ENCODE measurements at places on chromosomes 6 and 20. TPM values are rescaled to one million over a fixed set of nuclear protein-coding genes. Genes with fewer than 3 reads are reported as not detected.

The CLDN20 gene
- not detected for total RNA-seq

The TRIM15 gene
- 0.95 TPM for total RNA-seq

The BACH2 gene
- total RNA-seq = 101 TPM

The DYNLT2 gene
- 2.7 TPM for total RNA-seq

The SNAP91 gene
- not detected for total RNA-seq

The OXT gene
- total RNA-seq = 1.2 TPM

DNA sequence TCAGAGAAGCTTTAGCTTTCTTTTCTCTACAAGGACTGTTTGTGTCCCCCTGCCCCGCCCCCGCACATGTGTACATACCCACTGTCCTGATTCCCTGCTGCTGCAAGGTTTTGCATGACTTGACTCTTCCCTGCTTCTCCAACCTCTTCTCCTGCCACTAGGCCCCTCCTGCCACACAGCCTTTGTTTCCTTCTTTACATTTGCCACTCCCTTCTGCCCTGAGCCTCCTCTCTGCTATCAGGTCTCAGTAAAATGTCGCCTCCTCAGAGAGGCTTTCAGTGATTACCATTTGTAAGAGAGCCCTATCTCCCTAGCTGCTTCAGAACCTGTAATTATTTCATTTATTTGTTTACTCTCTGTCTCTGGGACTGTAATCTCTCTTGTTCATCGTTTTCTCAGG lies 56.4 kb upstream of the VSTM2L start:
- no peaks in the 10 kb centered on the region for H3K4me1 ChIP-seq
- no peak for DNase-seq
- no peak overlapping the region for H3K4me3 ChIP-seq
- no peak overlapping the region for H3K27ac ChIP-seq

DNA sequence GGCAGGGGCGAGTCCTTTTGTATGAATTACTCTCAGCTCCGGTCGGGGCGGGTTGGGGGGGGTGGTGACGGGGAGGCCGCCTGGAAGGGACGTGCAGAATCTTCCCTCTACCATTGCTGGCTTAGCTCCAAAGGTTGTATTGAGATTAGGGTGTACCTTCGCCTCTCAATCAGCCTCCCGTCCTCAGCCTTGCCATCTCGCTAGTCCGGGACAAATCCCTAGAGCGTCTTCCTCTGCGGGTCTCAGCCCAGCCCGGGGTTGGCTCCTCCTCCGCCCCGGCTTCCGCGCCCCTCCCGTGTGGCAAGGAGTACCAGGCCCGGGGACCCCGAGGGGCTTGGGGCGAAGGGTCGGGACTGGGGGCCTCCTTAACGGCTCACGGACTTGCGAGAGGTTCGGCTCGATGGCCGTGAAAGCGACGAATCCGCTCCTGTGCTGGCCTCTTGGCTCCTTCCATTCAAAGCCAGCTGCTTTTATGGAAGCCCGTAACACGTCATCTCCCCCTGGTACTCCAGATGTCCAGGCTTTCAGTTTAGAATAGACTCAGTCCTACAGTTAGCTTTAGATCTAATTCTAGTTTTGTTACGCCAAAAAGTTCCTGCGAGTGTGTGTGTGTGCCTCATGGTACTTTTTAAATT lies 636 bp upstream of the EEF1A1 start:
- DNase-seq = peak; percentile 78
- H3K27ac ChIP-seq = peak overlapping the region; percentile 100
- H3K4me1 ChIP-seq = peaks cover 58% of the 10 kb centered on the region
- H3K4me3 ChIP-seq = peak overlapping the region; percentile 98

DNA sequence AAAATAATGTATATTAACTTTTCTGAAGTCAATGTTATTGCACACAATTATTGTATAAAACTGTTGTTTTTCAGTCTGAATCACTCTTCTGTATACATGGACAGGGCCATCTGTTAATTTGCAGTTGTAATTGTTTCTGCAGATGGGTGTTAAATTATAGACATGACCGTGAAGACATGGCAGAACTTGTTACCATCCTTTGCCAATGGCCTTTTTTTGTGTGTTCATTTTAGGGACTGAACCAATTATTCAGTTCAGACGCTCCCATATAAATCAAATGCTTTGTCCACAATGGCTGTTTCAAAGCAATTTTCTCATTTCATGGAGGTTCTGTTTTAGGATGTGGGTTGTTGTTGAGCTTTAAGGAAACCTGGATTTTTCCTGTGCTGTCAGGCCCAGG lies 533.7 kb downstream of the DOK5 start:
- H3K4me1 ChIP-seq = no peaks in the 10 kb centered on the region
- no peak overlapping the region for H3K27ac ChIP-seq
- no peak overlapping the region for H3K4me3 ChIP-seq
- DNase-seq = no peak
- H3K27me3 ChIP-seq = no peaks in the 10 kb centered on the region

DNA sequence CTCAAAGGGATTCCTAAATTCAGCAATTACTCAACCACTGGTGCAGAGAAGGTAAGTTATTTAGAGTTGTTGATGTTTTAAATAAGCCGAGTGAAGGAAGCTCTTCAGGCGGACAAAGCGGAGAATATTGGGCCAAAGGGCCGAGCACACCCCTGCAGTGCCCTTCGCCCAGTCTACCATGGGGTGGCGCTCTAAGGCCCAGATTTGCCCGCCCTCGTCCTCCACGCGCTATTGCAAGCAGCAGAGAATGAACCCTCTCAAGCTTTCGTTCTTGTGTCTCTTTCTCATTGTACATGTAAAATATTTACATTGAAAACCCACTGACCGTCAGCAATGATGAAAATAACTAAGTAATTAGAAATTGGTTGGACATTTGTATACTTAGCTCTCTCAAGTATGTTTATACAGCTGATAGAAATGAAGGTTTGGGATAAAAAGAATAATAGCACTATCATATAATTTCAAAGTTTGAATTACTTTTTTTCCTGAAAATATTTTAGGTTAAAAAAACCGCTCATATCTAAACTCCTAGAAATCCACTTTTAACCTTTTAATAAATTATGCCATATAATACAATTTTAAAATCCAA lies 195.0 kb upstream of the CEP162 start:
- H3K4me1 ChIP-seq = no peaks in the 10 kb centered on the region
- H3K4me3 ChIP-seq = no peak overlapping the region
- H3K27ac ChIP-seq = no peak overlapping the region

DNA sequence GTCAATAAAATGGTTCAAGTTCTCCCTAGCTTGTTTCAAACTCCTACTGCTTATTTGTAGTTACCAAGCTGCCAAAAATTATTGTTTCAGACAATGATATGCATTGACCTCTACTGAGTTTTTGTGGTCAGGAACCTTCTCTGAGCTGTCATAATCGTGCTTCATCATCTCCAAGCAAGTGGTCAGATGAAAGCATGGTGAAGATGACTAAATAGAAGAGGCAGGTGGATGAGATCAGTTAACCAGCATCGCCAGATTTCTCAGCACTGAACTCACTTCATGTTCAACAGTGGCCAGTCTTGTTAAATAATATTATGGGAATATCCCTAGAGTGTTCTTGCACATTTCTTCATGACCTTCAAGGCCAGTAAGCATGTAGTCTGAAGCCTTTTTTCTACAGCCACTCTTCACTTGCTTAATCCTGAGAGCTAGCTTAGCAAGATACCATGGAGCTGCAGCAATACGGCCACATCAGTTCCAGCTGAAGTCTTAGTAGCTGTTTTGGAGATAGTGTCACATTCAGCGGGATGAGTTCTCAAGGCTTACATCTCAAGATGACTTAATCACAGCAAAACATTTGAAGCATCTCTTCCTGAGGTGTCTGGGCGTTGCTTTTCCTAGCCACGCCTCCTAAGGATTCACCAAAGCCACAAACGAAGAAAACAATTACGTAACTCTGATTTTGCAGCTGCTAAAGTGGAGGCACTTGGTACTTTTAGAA lies 101.6 kb upstream of the TMEM30A start:
- H3K27me3 ChIP-seq = peaks cover 26% of the 10 kb centered on the region
- H3K4me3 ChIP-seq = no peak overlapping the region
- DNase-seq = no peak
- H3K36me3 ChIP-seq = no peaks in the 10 kb centered on the region

- peaks cover 10% of the 10 kb centered on the region for H3K27me3 ChIP-seq
- H3K27ac ChIP-seq = no peak overlapping the region
- no peaks in the 10 kb centered on the region for H3K4me1 ChIP-seq
- H3K4me3 ChIP-seq = no peak overlapping the region
- no peaks in the 10 kb centered on the region for H3K36me3 ChIP-seq
Measured at GRCh38 chr20:2780948-2781347, 19.5 kb downstream of the CPXM1 start.

GRCh38 chr6:155287762-155288161 lies 23.9 kb downstream of the CLDN20 start:
- no peak for DNase-seq
- H3K4me1 ChIP-seq = peaks cover 10% of the 10 kb centered on the region
- no peaks in the 10 kb centered on the region for H3K27me3 ChIP-seq

DNA sequence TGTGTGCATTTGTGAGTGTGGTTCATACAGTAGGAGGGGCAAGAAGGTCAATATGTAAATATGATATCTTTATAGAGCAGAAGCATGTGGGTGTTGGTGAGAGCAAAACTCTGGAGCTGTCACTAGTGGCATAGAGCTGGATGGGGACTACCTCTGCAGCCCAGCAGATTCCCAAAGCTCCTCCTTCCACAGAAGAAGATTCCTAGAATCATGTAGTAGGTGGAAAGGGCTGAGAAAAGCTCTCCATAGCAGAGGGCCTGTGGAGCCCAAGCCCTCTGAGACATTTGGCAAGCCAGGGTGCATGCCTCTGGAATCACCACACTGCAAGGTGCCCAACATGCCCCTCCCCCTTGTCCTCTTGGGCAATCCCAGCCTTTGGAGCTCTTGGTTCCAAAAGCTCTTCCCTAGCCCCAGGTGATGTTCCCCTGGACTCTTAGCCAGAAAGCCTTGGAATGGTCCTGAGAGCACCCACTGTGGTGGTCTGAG lies 233.2 kb downstream of the LRFN2 start:
- H3K27me3 ChIP-seq = no peaks in the 10 kb centered on the region
- DNase-seq = no peak

- no peak for DNase-seq
- no peaks in the 10 kb centered on the region for H3K27me3 ChIP-seq
- no peak overlapping the region for H3K4me3 ChIP-seq
- H3K27ac ChIP-seq = no peak overlapping the region
Measured at GRCh38 chr6:15948930-15949900, 179.7 kb upstream of the MYLIP start.

DNA sequence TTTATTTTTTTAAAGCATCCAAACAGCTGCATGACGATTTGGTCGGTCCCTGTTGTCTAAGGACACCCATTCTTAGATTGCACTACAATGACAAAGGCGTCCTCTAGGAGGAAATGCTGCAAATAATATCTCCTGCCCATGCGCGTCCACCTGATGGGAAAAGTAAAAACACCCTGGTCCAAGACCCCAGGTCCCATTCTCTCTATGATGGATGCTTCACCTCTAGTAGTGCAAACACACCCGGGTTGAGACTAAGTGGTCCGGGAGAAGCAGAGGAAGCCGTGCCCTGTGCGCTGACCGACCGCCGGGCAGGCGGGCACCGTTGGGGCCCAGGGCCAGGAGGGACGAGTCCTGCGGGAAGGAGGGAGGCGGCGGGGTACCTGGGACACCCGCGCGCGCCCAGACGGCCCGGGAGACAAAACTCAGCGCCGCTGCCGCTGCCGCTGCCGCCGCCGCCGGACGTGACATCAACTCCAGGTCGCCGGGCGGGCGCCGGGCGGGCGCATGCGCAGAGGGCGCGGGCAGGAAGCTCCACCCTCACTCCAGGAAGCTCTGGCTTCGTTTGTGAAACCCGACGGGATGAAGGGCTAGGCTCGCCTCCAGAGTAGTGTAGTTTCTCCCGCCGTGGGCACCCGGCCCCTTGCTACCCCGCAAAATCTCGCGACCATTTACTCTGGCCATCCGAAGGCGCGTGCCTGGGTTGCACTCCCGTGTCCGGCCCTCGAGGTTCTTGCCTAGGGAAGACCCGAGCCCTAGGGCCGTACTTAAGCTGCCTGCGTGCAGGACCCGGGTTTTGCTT lies at the start of gene TBC1D7:
TSS of gene TBC1D7 (minus strand) at position 462 of the 799 bp plus-strand sequence. CDS start 1,639 bp downstream, outside the sequence.
- H3K27me3 ChIP-seq = no peaks in the 10 kb centered on the region
- peak; percentile 93 for DNase-seq
- H3K4me3 ChIP-seq = peak within 1 kb of the TSS; percentile 91
- H3K27ac ChIP-seq = peak within 1 kb of the TSS; percentile 98

DNA sequence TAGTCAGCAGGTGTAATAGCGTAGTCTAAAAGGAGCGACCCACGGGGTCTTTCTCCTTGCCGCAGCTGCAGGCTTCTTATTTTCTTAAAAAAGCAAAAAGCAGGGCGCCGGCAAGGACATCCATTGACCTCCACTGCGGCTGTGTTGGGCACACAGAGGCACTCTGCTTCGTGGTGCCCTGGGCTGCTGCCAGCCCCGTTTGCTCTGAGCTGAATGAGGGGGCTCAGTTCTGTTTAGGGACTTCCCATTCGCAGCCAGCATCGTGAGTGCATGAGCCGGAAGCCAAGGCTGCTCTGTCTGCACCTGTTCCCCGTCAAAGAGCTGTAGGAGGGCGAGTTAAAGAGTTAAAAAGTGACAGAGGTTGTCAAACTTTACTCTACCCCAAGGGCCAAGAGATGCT lies 1.7 kb upstream of the SLC22A2 start:
- H3K36me3 ChIP-seq = no peaks in the 10 kb centered on the region
- H3K4me3 ChIP-seq = no peak overlapping the region
- H3K4me1 ChIP-seq = no peaks in the 10 kb centered on the region
- DNase-seq = no peak

DNA sequence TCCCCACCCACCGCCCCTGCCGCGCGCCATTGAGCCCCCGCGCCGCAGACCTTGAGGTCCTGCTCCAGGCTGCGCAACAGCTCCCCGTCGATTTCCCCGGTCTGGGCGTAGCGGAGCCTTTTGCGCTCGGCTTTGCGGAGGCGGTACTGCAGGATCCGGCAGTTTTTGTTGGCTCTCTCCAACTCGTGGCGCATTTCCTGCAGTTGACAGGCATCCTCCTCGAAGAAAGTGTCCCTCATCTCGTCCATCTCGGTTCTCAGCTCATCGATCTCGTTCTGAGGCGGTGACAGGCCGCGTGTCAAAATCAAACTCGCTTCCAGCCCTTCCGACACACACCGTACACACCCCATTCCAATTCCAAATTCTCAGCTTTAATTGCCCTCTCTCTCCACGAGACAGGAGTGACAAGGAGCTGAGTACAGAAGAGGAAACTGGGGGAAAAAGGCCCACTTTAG lies 4.3 kb downstream of the MTCL3 start:
- no peaks in the 10 kb centered on the region for H3K36me3 ChIP-seq
- H3K4me3 ChIP-seq = peak overlapping the region; percentile 85
- peak; percentile 53 for DNase-seq
- H3K27ac ChIP-seq = no peak overlapping the region

GRCh38 chr20:31568041-31568731 lies 36.9 kb upstream of the ID1 start:
- H3K36me3 ChIP-seq = peaks cover 1% of the 10 kb centered on the region
- peaks cover 52% of the 10 kb centered on the region for H3K4me1 ChIP-seq
- DNase-seq = no peak

DNA sequence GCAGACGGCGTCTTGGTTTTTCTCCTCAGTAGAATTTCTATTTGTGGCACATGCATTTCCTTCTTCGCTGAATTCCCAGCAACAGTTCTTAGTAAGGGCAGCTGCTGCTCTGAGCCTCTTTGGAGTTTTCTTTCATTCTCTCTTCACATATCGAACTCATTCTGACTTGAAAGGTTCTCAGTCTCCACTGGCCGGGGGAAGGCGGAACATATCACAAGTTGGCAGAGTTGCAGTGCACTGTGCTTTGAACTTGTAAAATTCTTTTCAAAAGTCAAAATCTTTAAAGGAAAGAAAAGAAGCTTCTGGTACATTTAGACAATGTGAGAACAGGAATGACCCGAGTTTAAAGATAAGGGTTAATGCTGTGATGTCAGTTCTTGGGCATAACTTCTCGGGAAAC lies 286.1 kb upstream of the MAP3K7 start:
- no peak overlapping the region for H3K27ac ChIP-seq
- H3K27me3 ChIP-seq = peaks cover 22% of the 10 kb centered on the region
- H3K4me1 ChIP-seq = no peaks in the 10 kb centered on the region
- H3K36me3 ChIP-seq = no peaks in the 10 kb centered on the region
- no peak overlapping the region for H3K4me3 ChIP-seq
- DNase-seq = no peak
